Islet precursor cell (in vitro differentiated cells): ENCODE measurements at places on chromosomes 3 and 15.
A peak's percentile ranks its signal among the peaks of the same experiment; 100 is the strongest.

GRCh38 chr3:4831580-4831950, 147.7 kb upstream of the BHLHE40 start:
- no peak for DNase-seq

GRCh38 chr3:140238646-140239314, 303.8 kb downstream of the CLSTN2 start:
- DNase-seq: no peak

- DNase-seq: no peak
Observed at GRCh38 chr3:192275741-192276355, 451.5 kb downstream of the FGF12 start.

DNA sequence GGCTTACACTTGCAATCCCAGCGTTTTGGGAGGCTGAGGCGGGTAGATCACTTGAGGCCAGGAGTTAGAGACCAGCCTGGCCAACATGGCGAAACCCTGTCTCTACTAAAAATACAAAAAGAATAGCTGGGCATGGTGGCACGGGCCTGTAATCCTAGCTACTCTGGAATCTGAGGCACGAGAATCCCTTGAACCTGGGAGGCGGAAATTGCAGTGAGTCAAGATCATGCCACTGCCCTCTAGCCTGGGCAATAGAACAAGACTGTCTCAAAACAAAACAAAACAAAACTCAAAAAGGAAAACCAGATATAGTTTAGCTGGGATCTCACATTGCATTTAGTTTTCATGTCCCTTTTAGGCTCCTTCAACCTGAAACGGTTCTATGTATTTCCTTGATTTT, 2.9 kb upstream of the USP50 start:
- no peak for DNase-seq

- DNase-seq: no peak
Observed at GRCh38 chr15:94655249-94655880, 424.0 kb downstream of the MCTP2 start.

- no peak for DNase-seq
Observed at GRCh38 chr15:85500729-85501128, 120.3 kb downstream of the AKAP13 start.

DNA sequence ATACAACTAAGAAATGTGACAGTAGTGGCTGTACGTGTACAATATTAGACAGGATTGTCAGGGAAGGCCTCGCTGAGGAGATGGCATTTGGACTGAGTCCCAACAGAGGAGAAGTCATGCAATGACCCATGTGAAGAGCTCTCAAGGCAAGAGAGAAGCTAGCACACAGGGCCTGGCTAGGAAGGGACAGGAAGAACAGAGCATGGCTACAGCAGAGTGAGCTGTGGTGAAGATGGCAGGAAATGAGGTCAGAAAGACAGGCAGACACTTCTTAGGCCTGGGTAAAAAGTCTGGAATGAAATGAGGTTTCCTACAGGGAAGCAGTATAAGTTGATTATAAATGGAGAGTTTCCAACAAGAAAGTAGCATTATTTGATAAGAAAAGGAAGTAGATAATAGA, 33.2 kb upstream of the LEKR1 start:
- DNase-seq: no peak

GRCh38 chr15:31740203-31740602, 290.1 kb upstream of the CHRNA7 start:
- DNase-seq: peak; percentile 83
